ENCODE measurements at places on chromosomes 11 and 22.

- no peak for DNase-seq
Measured at GRCh38 chr11:28383456-28383855, 275.3 kb downstream of the METTL15 start.

GRCh38 chr22:47139013-47139789, 376.8 kb downstream of the TBC1D22A start:
- DNase-seq, result no peak

- DNase-seq, result no peak
Measured at GRCh38 chr11:10941871-10942270, 84.0 kb upstream of the ZBED5 start.

- no peak for DNase-seq
Measured at GRCh38 chr11:76615950-76616349, 54.6 kb downstream of the LRRC32 start.

DNA sequence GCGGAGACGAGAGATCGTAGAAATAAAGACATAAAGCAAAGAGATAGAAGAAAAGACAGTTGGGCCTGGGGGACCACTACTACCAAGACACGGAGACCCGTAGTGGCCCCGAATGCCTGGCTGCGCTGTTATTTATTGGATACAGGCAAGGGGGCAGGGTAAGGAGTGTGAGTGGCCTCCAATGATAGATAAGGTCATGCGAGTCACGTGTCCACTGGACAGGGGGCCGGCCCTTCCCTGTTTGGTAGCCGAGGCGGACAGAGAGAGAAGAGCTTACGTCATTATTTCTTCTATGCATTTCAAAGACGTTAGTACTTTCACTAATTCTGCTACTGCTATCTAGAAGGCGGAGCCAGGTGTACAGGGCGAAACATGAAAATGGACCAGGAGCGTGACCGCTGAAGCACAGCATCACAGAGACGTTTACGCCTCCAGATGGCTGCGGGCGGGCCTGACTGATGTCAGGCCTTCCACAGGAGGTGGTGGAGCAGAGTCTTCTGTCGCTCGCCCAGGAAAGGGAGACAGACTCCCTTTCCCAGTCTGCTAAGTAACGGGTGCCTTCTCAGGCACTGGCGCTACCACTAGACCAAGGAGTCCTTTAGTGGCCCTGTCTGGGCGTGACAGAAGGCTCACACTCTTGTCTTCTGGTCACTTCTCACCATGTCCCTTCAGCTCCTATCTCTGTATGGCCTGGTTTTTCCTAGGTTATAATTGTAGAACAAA, 24.8 kb downstream of the PPP6R2 start:
- no peak for DNase-seq

DNA sequence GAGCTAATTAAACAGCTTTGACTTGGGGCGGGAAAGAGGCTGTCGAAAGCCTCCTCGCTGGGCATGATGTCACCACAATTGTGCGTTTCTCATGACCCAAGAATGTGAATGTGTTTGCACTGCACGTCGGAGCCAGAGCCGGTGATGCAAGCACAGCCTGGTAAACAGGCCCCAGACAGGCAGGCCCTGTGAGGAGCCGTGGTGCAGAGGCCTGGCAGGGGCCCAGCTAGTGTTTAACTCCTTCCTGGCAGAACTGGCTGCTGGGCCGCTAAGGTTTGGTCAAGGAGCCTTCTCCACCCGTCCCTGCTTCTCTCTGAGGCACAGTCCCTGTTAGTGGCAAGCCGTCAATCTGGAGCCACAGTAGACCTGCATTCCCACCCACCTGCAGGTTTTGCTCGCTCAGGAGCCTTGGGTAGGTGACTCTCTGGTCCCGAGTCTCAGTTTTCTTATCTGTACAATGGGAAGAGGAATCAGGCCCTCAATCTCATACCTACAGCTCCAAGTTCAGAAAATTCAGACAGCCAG, 25.4 kb upstream of the SMTN start:
- DNase-seq, result no peak

- DNase-seq, result no peak
Measured at GRCh38 chr11:57354699-57355098, 16.5 kb downstream of the P2RX3 start.

DNA sequence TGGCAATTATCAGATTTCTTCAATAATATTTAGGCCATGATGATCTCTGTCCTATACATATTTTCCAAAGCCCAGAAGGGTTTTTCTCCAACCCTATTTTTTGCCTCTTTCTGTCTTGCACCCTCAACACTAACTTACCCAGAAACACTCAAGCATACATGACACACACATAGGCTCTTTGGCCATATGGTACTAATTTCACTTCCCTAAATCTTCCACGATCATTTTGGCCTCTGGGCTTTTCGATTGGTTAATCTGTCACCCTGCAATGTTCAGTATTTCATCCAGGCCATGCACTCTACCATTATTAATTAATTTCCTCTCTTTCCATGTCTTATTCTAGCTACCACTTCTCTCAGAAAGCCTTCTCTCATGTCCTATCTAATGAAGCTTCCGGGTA, 59.8 kb downstream of the LUZP2 start:
- DNase-seq, result no peak
